ENCODE measurements at places on chromosomes 13 and 19.
A peak's percentile ranks its signal among the peaks of the same experiment; 100 is the strongest.

- no peak for DNase-seq
Observed at GRCh38 chr13:22110368-22110767, 439.5 kb downstream of the FGF9 start.

- DNase-seq, result no peak
Observed at GRCh38 chr19:55209693-55210472, 582 bp upstream of the PTPRH start.

- DNase-seq, result no peak
Observed at GRCh38 chr19:23328211-23328610, 67.1 kb downstream of the ZNF91 start.

GRCh38 chr19:45952686-45953505 is 20.8 kb downstream of the NOVA2 start:
- DNase-seq, result no peak

GRCh38 chr13:49029570-49029969 is 53.9 kb downstream of the FNDC3A start:
- DNase-seq, result no peak

GRCh38 chr13:24232474-24232873 is 72.0 kb downstream of the SPATA13 start:
- DNase-seq, result no peak

- no peak for DNase-seq
Observed at GRCh38 chr13:44425815-44426078, 52.1 kb downstream of the SERP2 start.

GRCh38 chr13:48778610-48779009 is 124.9 kb downstream of the CYSLTR2 start:
- DNase-seq, result no peak

- no peak for DNase-seq
Observed at GRCh38 chr13:46051968-46052318, 603 bp downstream of the ZC3H13 start.

GRCh38 chr13:31848621-31849020 is 109.3 kb downstream of the RXFP2 start:
- no peak for DNase-seq

DNA sequence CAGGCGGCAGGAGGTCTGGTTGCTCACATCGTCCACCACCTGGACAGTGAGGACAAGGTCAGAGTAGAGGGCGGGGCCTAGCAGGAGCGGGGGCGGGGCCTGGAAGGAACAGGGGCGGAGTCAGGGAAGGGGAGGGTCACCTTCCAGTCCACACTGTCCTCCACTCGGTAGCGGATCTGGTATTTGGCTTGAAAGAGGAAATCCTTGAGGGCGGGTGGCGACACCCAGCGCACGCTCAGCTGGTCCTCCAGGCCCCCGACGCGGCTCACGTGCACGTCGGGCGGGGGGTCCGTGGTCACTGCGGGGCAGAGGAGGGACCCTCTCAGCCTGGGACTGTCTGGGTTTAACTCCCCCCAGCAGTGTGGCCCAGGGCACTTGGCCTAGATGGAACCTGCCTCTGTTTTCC is 8.2 kb downstream of the REX1BD start:
- no peak for DNase-seq

DNA sequence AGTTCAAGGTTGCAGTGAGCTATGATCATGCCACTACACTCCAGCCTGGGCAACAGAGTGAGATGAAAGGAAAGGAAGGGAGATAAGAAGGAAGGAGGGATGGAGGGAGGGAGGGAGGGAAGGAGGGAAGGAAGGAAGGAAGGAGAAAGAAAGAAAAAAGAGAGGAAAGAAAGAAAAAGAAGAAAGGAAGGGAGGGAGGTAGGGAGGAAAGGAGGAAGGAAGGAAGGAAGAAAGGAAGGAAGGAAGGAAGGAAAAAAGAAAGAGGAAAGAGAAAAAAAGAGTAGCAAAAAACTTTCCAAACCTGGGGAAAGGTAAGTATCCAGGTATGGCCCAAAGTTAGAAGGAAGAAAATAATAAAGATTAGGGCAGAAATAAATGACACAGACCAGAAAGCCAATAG is 7.1 kb downstream of the ZFP14 start:
- DNase-seq, result no peak

GRCh38 chr19:15652559-15653278 is 12.0 kb downstream of the CYP4F3 start:
- no peak for DNase-seq

DNA sequence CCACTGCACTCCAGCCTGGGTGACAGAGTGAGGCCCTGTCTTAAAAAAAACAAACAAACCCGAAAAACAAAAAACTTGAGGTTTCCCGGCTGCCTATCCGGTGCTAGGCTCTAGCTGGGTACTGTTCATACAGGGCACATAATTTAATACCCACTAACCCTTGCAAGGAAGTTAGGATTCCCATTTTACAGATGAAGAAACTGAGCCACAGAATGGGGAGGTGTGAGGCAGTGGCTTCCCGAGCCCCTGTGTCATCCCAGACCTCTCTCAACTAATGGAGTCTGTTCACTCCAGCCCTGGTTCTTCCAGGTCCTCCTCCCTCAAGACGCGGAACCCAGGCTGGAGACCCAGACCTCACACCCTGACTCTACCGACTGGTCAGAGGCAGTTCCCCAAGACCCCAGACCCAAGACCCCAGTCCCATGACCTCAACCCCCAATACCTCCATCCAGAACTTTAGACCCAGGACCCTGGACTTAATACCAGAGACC is 576 bp downstream of the APBA3 start:
- DNase-seq, result no peak

DNA sequence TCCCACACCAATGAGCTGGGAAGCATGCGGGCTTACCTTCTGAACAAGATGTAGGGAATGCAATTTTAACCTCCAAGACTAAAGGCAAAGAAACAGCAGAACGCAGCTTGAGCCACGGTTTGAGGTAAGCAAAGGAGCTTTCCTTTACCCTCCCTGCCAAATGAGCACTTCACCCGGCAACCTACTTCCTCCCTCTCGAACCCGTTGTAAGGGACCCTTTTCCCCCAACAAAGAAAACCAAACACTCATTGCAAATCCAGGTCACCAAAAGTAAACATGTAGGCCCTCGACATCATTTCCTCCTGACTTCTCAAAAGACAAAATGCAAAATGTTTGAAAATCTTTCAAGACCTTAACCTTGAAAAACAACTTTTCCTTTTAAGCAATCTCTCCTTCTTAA is 65.3 kb downstream of the ABCC4 start:
- no peak for DNase-seq

GRCh38 chr13:70613295-70613694 is 505.0 kb upstream of the KLHL1 start:
- no peak for DNase-seq

DNA sequence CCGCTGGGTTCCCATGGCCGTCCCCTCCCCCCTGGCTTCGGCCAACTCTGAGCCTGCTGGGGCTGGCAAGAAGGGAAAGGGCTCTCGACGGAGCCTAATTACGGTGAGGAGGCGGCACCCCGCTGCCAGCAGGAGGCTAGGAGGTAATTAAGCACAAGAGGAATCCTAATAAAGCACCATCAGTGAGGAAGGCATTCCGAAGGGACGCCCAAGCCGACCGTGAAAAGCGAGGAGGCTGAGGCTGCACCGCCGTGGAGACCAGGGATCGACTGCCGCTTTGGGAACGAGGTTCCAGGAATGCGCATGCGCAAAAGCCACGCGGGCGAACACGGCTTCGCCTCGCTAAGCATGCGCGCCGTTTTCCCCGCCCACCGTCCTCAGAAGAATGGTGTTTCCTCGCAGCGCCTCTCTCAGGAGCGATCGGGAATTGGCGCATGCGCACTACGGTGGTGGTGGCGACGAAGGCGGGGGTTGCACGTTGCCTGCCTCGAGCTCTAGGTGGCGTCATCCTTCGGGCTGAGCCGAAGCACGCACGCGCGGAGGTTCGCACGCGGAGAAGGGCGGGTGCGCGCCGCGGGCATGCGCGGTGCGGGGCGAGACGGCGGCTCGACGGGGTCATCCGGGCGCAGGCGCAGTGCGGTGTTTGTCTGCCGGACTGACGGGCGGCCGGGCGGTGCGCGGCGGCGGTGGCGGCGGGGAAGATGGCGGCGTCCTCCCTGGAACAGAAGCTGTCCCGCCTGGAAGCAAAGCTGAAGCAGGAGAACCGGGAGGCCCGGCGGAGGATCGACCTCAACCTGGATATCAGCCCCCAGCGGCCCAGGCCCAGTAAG is at the start of gene MAP2K7:
MAP2K7 (plus strand) TSS at position 634 of the 830 bp plus-strand sequence; CDS start at position 702, 68 bp downstream.
- peak; percentile 100 for DNase-seq

DNA sequence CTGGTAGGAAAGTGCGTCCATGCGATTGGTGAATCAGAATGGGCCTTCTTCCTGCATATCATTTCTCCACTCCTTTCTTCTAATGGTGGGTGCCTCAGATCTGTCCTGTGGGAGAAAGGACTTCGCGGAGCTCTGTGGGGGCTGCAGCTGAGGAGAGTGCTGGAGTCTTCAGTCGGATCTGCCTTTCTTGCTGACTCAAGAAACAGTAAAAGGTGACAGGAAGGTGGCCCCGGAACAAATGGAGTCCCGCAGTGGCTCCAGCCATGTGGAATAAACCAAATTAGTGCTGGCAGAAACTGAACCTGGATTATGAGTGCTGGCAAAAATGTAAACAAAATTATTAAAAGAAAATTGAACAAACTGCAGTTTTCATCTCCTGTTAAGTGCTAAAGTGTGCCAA is 15.1 kb upstream of the GAS6 start:
- DNase-seq, result no peak

GRCh38 chr13:62309904-62310303 is 894.3 kb upstream of the PCDH20 start:
- no peak for DNase-seq

DNA sequence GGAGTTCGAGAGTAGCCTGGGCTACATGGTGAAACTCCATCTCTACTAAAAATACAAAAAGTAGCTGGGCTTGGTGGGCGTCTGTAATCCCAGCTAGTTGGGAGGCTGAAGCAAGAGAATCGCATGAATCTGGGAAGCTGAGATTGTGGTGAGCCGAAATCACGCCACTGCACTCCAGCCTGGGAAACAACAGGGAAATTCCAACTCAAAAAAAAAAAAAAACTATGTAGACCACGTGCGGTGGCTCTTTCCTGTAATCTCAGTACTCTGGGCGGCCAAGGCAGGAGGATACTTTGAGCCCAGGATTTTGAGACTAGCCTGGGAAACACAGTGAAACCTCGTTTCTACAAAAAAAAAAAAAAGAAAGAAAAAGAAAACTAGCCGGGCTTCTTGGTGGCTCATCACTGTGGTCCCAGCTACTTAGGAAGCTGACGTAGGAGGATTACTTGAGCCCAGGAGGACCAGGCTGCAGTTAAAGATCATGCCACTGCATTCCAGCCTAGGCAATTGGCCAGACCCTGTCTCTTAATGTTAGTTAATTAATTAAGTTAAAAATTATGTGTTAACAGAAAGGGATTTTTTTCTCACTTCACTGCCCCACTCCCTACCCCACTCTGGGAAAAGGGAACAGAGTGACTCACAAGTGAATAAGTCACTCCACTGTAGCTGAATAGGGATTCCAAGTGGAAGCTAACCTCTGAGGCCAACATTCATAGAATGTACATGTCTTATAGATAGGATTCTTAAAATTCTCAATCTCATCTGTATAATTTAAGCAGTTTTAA is 2.2 kb downstream of the ZNF83 start:
- DNase-seq, result no peak

DNA sequence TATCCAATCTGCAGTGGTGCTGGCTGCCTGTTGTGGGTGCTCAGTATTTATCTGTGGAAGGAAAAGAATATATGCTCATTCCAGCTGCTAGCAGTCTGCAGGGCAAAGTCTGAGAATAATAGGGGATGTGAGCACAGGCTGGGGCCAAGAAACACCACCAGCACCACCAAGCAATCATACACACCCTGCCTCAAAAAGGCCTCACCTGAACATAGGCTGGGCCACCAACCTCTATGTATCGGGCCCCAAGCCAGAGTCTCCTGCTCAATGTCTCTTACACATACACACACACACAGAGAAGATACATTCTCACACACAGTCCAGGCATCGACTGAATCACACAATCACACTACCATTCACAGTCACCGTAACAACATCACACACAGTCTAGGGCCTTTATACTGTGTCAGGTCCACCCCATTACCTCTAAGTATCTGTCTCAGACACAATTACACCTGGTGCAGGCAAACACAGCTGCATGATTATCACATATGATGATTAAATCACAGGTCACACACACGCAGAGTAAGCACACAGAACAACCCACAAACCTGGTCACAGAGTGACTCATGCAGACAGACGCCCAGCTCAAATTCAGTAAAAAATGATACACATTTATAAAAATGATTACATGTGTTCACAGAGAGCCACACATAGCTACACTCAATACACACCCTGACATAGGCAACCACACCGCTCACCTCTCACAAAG is 1.3 kb upstream of the ZSCAN22 start:
- DNase-seq, result no peak

- DNase-seq, result no peak
Observed at GRCh38 chr13:102401766-102402165, at the start of gene FGF14. Gene FGF14, minus strand, starts transcription at chr13:102402048.

DNA sequence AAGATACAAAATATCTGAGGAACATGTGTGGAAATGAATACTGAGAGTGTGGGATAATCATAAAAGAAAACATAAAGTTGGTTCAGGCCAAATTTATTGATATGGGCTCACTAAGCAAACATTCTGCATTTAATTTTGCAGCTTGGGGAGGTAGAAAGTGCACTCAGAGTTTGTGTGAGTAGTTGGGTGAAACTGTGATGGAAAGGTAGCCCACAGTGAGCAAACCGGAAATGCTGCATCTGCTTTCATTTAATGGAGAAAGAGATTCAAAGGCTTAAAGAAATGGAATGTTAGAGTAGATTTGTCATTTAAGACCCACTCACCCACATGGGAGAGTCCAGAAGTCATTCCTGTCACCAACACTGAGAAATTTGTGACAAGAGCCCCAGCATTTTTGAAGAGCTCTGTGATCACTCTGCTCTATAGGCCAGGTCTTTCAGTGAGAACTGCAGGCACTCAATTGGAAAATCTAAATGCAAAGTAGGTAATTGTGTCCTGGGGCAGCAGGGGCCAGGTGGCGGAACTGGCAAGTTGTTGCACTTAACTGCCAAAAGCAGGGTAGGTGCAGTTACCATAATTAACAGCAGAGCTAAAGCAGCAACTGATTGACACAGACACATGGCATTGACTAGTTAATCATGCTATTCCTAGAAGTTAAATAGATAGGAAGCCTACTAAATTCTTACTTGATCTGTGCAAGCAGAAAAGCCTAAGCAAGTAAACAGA is 1228.3 kb upstream of the PCDH20 start:
- no peak for DNase-seq

- DNase-seq, result no peak
Observed at GRCh38 chr13:21035498-21035897, 25.9 kb downstream of the LATS2 start.

DNA sequence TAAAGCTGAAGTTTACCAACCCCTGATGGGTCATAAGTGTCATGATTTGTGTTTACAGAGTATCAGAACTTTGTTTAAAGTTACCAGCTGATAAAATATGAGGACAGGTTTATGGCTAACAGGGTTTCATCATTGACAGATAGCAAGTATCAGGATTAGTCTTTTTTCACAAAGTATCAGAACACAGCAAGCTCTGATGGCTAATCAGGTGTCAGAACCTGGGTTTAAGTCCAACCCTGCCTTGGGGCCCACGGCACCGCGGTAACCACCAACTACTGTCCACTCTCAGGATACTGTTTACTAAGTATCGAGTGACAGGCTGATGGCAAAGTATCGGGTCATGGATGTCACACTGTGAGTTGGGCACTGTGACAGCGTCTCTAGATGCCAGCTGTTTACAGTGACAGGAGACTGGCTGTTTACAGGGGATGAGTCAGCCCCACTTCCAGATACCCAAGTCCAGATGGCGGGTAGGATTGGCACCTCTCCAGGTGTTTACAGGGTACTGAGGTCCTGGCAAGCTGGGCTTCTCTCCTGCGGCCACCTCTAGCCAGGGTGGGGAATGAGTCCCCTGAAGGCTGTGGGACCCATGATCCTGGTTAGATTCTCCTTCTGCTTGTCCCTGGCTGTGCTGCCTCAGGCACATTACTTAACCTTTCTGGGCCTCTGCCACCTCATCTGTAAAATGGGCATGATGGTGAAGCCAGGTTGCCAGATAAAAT is 21.8 kb downstream of the ARRDC2 start:
- DNase-seq, result no peak

All from stimulated activated CD4-positive, alpha-beta T cell treated with anti-CD3 and anti-CD28 coated beads, TNF-alpha, amount 100 ng/mL, for 24 hours (primary cell).